ENCODE measurements at places on chromosomes 4 and X.

GRCh38 chrX:50003927-50004326 lies 81.5 kb downstream of the CLCN5 start:
- no peak for ATAC-seq

- no peak for ATAC-seq
Measured at GRCh38 chr4:44532851-44533250, 84.2 kb upstream of the KCTD8 start.

DNA sequence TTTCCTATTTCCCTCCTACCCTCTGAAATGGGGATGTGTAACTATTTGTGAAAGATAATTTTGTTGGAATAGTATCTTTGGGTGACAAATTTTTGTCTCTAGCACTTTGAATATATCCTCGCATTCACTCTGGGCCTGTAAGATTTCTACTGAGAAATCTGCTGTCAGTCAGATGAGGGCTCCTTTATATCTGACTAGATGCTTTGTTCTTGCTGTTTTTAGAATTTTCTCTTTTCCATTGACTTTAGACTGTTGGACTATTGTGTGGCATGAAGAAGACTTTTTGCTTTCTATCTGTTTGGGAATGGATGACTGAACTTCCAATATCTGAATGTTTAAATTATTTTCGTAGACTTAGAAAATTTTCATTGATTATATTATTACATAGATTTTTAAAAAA lies 54.2 kb upstream of the GRID2 start:
- no peak for ATAC-seq

DNA sequence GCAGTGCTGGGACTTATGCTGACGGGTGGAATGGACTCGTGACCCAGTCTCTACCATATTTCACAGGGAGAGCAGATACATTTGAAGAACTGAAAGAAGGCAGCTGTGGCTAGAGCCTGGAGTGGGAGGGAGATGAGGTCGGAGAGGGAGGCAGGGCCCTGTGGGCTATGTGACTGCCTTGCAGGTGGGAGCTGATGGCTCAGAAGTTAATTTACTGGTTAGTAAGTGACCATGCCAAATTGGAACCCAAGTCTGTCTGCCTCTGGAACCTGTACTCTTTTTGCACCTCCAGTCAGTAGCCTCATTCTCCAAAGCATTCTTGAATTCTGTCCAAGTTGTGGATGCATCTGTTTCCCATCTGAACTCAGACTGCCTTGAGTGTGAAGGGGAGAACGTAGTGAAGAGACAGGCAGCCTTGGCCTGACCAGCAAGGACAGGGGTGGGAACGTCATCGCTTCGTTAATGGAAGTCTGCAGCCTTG lies 92.3 kb downstream of the REPS2 start:
- no peak for ATAC-seq

DNA sequence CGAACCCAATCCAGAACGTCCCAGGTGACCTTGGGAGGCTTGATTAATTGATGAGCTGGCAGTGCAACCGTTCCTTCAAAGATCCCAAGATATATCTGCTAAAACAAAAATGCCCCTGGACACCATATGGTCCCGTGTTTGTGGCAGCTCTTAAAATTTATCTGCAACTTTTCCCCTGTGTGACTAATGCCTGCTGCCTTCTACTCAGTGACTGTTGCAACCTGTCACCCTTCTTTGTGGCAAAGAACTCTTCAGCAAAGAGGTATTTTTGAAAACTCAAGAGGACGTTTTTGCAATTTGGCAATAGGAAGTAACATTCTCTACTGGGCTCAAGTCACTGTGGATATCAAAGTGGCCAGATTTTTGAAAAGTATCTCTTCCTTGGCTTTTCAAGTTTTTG lies 75.8 kb upstream of the SOD3 start:
- ATAC-seq: no peak

GRCh38 chrX:85897362-85898126 lies 149.8 kb downstream of the CHM start:
- no peak for ATAC-seq

- ATAC-seq: no peak
Measured at GRCh38 chr4:166724369-166724768, 509.9 kb downstream of the SPOCK3 start.

DNA sequence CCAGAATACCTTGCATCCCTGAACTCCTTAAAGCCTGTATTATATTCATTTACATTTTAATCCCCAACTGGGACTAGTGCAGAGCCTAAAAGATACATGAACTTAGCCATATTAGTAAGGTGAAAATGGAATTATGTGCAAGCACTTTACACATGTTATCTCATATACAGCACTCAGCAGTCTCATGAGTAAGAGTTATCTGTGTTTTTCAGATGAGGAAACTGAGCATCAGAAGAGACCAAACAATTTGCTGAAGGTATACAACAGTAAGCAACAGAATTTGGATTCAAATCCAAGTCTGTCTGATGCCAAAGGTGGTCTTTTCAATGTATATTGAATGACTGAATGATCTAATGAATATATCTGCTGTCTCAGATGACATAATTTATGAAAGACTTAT lies 12.3 kb downstream of the ATP7A start:
- no peak for ATAC-seq

- no peak for ATAC-seq
Measured at GRCh38 chr4:121127100-121127499, 37.0 kb downstream of the TNIP3 start.

DNA sequence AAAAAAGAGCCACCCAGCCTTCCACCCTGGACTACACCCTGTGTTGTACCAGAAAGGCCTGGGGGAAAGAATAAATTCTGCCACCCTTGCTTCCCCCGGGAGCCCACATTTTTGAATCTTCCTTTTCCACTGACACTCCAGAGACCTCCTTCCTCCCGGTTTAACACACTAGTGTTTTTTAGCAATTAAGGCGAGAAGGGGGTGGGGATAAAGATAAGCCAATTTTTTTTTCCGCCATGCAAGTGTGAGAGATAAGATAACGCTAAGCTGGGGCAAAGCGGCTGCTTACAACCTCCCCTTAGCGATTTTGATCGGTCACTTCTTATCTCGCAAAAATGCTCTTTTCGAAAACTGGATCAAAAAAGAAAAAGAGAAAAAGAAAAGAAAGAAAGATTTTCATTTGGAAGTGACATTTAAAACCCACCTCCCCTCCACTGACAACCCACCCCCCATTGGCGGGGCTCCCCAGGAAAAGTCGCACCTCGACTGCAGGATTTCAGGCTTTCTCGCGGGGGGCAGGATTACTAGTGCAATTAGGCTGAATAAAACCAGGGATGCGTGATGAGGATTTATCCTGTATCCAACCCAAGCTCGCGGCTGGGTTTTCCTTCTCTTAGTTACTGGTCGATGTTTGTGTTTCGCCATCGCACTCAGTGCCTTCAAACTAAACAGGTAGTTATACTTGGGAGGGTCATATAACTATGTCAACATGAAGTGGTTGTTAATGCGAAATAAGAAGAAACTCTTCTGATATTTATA lies 6.0 kb upstream of the BCOR start:
- ATAC-seq: no peak

DNA sequence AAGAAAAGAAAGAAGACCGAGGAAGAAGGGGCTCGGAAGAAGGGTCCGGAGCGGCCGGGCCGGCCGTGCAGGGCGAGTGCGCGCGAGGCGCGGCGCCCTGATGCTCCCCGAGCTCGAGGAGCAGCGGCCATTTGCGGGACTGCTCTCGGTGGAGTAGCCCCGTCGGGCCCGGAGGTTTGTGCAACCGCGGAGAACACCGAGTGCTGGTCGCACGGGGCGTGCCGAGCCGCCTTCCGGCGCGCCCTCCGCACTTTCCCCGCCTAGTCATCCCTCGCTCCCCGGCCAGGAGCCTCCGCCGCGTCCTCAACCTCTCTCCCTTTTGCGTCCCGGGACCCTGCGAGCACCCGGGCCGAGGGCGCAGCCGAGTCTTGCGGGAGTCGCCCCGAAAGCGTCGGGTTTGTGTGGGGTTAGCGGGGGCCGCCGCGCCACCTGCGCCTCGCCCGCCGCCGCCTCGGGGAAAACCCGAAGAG lies 127.4 kb downstream of the LAS1L start:
- ATAC-seq: peak; percentile 38

DNA sequence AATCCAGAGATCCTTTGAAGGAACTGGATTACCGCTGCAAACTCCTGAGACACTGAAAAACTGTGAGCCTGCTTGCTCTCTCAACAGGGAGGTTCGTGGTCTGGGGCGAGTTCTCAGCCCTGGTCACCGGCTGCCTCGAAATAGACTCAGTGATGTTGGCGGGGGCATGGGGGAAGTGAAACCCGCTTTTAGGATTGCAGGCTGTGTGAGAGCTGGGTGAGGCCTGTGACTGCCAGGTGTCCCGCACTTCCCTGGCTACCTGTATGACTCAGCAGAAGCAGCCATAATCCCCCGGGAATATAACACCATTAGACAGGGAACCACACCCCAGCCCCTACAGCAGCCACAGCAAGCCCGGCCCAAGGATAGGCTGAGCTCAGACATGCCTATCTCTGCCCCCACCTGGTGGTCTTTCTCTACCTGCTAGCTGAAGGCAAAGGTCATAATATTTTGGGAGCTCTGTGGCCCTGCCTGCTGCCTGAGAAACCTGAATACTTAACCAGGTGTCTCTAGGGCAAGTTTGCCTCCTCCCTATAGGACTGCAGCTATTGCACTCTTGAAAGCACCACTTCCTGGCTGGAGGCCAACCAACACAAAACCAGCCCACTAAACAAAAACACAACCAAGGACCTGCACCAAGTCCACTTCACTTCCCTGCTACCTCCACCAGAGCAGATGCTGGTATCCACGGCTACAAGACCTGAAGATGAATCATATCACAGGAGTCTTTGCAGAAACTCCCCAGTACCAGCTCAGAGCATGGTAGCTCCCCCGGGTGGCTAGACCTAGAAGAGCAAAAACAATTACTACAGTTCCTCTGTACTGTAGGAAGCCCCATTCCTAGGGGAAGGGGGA lies 202.0 kb downstream of the RRAGB start:
- peak; percentile 33 for ATAC-seq

DNA sequence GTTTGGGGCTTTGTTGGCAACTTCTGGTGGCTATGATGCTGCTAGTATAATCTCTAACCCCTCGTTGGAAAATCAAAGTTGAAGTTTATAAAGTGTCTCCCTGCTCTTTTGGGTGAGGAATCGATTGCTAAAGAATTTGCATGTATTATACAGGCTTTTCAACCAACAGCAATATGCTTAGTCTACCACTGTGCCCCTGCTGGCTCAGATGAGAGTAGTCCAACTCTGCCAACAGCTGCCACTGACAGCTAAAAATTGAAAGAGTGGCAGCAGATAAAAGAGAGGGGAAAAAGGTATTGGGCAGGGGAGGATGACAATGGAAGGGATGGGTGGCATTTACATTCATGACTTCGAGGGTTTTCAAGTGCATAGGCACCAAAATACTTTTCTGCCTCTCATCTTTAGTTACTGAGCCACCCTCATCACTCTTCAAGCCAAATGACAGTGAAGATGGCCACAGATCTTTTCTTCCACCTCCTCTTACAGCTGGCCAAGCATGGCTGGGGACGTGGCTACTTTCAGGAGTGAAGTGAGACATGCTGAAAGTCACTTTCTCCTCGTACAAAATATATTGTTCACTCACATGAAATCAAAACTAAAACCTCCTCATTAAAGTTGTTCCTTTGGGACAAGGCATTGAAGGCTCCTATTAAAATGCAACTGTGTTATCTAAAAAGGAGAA lies 2.7 kb upstream of the GRIA3 start:
- no peak for ATAC-seq

- ATAC-seq: no peak
Measured at GRCh38 chr4:145709336-145709735, 29.4 kb downstream of the C4orf51 start.

- no peak for ATAC-seq
Measured at GRCh38 chr4:8314691-8315255, 45.2 kb downstream of the HTRA3 start.

- no peak for ATAC-seq
Measured at GRCh38 chr4:185723631-185724260, 88.2 kb downstream of the SORBS2 start.

All from activated CD4-positive, CD25-positive, alpha-beta regulatory T cell treated with anti-CD3 and anti-CD28 coated beads, Interleukin-2, amount 50 U/mL, for 24 hours (primary cell).